ENCODE measurements at places on chromosomes 1 and 21. TPM values are rescaled to one million over a fixed set of nuclear protein-coding genes. Genes with fewer than 3 reads are reported as not detected.

GRCh38 chr1:99218999-99219398 lies 45.3 kb upstream of the PLPPR4 start:
- no peak for DNase-seq

DNA sequence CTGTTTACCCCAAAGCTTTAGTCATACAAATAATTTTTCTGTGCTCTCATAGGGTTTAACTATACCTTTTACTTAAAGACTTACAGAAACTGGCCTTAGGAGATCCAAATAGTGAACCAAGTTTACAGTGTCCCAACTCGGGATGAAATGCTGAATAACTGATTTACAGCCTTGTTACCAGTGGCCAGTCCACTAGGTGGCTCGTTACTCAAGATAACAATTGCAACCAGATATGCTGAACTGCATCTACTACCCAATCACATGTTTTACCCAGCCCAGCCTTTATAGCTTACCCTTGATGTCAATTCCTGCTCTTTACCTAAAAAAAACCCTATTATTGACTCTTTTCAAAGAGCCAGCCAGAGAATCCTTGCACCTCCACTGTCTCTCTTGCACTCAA lies 1148.8 kb upstream of the ADGRL4 start:
- no peak for DNase-seq

DNA sequence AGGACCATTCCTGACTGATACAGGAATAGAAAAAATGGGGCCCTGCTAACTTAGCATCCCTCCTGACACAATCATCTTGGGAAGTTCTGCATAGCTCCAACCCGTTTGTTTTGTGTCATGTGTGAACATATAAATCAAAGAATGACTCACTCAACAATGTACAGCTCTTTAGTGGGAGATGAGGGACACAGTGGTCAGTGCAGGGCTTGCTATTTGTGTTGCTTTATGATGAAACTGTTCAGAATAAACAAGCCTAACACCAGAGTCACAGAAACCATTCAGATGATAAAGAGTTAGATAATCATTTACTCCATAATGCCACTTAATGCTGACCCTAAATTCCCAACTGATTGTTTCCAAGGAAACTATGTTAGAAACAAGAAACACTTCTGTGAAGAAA lies 154.2 kb upstream of the ZNHIT6 start:
- DNase-seq, result no peak

The SYNC gene
- polyA plus RNA-seq, result 11.4 TPM

GRCh38 chr21:25636727-25637126 lies 2.3 kb upstream of the JAM2 start:
- DNase-seq, result no peak

- DNase-seq, result no peak
These were observed 24.8 kb downstream of the GABPA start for GRCh38 chr21:25759573-25759972.

The NOL9 gene
- polyA plus RNA-seq, result 1.9 TPM

- peak; percentile 96 for DNase-seq
These were observed at the start of gene SHC1 for GRCh38 chr1:154970631-154971340. Gene SHC1, minus strand, starts transcription at chr1:154970747. Its CDS starts 221 bp downstream, at chr1:154970526.

DNA sequence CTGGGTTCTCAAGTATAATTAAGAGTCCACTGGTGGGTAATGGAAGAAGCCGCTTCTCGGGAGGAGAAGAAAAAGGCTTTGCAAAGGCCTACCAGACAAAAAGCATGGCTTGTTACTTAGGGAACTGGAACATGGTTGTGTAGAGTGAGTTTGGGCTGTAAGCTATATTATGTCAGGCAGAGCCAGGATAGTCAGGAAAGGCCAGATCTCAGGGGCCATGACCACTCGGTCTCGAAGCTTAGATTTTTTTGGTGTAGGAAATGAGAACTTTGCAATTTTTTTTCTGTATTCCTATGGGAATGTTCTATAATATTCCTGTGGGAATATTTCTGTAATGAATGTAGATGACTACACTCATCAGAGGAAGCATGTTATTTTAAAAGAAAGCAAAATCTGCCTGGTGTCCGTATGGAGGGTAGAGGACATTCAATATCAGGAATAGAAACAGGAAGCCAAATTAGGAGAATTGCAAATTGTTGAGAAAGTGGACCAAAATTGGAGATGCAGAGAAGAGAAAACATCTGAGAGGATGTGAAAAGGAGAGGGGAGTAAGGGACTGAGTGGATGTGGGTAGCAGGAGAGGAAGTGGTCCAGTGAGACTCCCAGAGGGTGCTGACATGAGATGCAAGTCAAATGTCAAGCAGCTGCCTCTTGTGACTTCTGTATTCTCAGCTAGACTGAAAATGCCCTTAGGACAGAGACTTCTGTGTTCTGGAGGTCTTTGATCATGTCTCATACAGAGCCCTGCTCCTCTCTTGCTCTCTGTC lies 45.2 kb upstream of the HAO2 start:
- DNase-seq, result no peak

- DNase-seq, result no peak
These were observed 110.4 kb upstream of the C1orf21 start for GRCh38 chr1:184276416-184276815.

DNA sequence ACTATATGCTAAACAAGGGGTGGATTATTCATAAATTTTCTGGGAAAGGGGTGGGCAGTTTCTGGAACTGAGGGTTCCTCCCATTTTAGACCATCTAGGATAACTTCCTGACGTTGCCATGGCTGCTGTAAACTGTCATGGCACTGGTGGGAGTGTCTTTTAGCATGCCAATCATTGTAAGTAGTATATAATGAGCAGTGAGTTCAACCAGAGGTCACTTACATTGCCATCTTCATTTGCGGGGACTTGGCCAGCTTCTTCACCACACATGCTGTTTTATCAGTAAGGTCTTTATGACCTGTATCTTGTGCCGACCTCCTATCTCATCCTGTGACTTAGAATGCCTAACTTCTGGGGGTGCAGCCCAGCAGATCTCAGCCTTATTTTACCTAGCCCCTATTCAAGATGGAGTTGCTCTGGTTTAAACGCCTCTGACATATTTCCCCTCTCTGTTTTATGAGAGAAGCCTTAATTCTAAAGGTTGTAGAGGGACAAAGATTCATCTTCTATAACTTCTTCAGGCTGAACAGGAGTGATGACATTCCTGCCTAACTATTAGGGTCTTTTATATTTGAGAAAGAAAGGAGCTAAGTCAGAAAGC lies 60.4 kb downstream of the DIP2A start:
- DNase-seq, result no peak

- no peak for DNase-seq
These were observed 1.3 kb downstream of the CRNN start for GRCh38 chr1:152412756-152413155.

DNA sequence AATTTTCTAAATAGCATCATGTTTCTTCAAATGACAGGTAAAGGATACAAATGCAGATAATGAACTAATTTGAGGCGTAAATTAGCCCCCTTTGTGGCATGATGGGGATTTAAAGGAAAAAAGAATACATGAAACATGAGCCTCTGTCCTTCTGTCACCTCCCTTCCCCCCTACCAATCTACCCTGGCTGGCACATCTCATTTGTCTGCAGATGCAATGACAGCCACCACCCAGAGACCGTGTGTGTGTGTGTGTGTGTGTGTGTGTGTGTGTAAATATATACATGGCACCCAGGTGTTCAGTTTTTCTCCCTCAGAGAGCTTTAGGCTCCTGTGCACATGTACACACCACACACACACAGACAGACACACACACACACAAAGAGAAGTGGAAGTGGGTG lies 451.1 kb downstream of the RWDD3 start:
- no peak for DNase-seq

GRCh38 chr1:92679980-92680379 lies 104.9 kb downstream of the EVI5 start:
- DNase-seq, result no peak

The DIO1 gene
- not detected for polyA plus RNA-seq

- no peak for DNase-seq
These were observed 34.7 kb downstream of the CDCA8 start for GRCh38 chr1:37726751-37727585.

GRCh38 chr1:212605441-212606394 lies 2.8 kb upstream of the ATF3 start:
- DNase-seq, result no peak

DNA sequence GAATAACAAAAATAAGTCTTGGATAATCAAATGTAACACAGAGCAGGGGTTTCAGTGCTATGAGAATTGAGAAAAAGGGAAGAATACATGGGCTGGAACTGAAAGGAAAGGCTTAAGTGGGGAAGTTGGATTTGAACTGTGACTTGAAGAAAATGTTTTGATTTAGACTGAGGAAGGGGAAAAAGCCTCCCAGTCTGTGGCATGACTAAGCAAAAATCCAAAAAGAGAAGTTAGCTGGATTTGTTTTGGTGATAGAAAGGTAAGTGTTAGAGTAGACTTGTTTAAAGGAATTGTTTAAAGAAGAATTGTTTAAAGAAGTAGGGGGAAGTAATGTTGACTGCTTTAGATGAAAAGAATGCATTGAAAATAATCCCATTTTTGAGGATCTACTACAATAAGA lies 46.0 kb downstream of the KCNK2 start:
- DNase-seq, result no peak

GRCh38 chr1:161631076-161631475 lies at the start of gene FCGR3B:
Gene FCGR3B, minus strand, starts transcription at chr1:161631176. Its CDS starts 82 bp downstream, at chr1:161631094.
- DNase-seq, result no peak

The SLC1A7 gene
- not detected for polyA plus RNA-seq

DNA sequence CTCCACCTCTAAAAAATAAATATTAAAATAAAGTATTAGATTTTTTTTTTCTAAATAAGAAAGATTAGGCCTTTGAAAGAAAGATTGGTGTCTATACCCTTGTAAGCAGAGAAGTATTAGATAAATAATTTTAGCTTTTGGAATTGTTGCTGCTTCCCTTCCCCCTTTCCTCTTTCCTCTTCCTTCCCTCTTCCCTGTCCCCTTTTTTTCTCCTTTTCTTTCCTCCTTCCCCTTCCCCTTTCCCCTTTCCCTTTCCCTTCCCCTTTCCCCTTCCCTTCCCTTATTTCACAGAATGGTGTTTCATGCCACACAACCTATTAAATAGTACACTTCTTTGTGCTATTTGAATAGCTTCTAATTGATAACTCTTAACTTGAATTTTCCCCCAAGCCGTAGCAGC lies 69.8 kb upstream of the QSOX1 start:
- no peak for DNase-seq

- DNase-seq, result no peak
These were observed 32.2 kb upstream of the CA6 start for GRCh38 chr1:8913457-8913856.

- DNase-seq, result peak; percentile 76
These were observed 17.4 kb upstream of the KCNAB2 start for GRCh38 chr1:6028042-6028850.

DNA sequence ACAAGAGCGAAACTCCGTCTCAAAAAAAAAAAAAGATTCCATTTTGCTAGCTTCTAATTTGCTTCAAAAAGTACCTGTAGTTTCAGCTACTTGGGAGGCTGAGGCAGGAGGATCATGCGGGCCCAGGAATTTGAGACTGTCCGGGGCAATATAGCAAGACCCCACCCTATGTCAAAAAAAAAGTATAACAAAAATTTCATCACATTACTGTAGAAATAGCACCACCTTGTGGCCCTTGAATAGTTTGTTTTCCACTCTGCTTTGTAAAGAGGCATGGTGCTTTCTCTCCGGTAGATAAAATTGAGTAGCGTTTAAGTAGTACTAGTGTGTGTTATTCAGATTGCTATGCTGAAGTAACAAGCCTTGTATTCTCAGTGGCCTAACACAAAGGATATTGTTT lies 18.2 kb upstream of the MSTO1 start:
- DNase-seq, result no peak

DNA sequence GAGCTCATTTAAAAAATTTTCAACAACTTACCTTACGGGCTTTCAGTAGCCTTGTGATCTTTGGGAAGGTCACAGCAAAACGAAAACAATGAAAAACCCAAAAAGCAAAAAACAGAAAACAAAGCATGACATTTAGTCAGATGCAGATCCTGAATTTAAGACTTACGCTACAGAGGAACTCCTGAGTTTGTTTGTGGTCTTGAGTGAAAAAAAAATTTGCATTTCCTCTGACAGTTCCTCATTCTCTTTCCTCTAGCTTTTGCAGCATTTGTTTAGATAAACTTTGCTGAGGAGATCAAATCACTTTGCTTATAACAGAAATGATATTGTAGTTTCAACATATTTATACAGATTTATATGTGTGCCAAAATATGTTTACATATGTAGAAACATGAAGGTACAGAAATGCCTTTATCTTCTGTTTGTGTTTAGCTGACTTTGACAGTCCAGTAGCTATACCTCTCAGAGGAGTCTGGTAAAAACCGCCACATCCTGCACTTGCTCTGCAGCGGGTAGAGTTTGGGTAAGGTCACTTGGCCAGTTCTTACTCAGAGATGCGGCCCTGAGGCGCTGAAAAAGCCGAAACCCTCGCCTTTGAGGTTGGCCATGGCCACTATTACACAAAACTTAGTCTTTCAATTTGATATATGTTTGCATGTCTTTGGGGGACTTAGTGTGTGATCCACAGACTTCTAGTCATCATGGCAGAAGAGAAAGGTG lies 142.5 kb downstream of the TNR start:
- no peak for DNase-seq

The OR6K3 gene
- not detected for polyA plus RNA-seq

GRCh38 chr1:163897412-163898155 lies 575.8 kb downstream of the NUF2 start:
- no peak for DNase-seq

DNA sequence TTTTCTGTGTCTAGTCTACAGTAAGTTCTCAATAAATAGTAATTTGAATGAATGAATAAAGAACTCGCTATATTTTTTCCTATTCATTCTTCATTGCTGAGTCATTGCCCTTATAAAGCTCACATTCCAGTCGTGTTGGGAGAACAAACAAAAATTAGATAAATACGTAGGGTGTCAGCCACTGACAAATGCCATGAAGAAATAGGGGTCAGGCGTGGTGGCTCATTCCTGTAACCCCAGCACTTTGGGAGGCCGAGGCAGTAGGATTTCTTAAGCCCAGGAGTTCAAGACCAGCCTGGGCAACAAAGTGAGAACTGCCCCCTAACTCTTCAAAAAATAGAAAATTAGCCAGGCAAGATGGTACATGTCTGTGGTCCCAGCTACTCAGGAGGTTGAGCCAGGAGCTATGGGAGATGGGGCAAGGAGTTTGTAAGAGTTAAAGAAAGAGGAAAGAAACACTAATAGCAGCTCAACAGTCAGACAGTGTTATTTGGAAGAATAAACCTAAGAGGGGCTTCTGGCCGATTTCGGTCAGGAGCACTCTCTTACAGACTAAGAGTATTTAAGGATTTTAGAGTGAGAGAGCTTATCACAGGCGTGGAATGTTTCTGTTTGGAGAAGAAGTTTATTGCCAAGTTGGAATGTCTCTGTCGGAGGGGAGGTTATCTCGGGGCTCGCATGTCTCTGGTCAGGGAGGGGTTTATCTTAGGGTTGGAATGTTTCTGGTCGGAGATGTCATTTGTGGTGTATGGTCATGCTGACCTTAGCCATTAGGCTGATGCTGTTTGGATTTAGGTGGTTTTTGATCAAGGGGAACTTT lies 1.8 kb upstream of the CHML start:
- no peak for DNase-seq

The CFAP107 gene
- not detected for polyA plus RNA-seq

- DNase-seq, result no peak
These were observed 73.3 kb downstream of the HSF2BP start for GRCh38 chr21:43585924-43586413.

The HSD3B1 gene
- polyA plus RNA-seq, result not detected

The ADGRL4 gene
- polyA plus RNA-seq, result 0.25 TPM
